ENCODE measurements at places on chromosomes 7 and 10.

GRCh38 chr7:159068893-159069448 lies 75.7 kb downstream of the VIPR2 start:
- DNase-seq: no peak

GRCh38 chr7:1289666-1290025 lies 57.0 kb downstream of the UNCX start:
- DNase-seq: no peak

DNA sequence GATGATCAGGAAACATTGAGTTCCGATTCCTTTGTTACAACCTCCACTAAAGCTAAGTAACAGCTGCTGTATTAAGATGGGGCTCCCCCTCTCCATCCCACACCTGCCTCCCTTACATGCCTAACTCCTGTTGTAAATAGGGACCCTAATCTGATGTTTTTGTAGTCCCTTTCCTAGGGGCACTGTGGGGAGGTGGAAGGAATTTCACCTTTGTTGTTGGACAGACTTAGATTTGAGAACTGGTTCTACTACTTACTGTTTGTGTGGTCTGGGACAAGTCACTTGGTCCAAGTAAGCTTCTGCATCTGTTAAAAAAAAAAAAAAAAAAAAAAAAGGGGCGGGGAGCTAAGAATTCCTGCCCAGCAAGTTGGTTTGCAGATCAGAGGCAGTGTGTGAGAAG lies 42.6 kb downstream of the KIAA1217 start:
- no peak for DNase-seq

DNA sequence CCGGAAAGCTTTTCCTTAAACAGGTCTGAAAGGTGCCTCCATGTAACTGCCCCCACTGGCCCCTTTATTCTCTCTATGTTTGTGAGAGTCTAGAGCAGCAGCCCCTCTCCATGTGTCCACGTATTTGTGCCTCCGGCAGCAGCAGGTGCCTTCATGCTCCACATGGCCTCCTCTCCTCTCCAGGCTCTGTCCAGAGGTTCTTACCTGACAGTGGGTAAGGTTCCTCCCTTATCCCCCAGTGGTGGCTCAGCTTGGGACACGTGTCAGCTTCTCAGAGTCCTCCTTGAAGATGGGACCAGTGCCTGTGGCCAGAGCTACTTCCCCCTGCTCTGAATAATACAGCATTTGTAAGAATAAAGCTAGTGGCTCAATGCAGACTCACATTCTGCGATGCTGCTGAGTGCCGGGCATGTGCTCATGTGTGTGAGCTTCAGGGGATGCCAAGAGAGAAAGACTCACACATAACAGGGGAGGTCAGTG lies 7.9 kb downstream of the CALML3 start:
- no peak for DNase-seq

GRCh38 chr7:101804967-101805366 lies 12.5 kb upstream of the CUX1 start:
- DNase-seq: no peak

GRCh38 chr7:123366626-123367025 lies 166.9 kb upstream of the SLC13A1 start:
- no peak for DNase-seq

GRCh38 chr10:6146921-6147320 lies 55.8 kb upstream of the PFKFB3 start:
- DNase-seq: no peak

DNA sequence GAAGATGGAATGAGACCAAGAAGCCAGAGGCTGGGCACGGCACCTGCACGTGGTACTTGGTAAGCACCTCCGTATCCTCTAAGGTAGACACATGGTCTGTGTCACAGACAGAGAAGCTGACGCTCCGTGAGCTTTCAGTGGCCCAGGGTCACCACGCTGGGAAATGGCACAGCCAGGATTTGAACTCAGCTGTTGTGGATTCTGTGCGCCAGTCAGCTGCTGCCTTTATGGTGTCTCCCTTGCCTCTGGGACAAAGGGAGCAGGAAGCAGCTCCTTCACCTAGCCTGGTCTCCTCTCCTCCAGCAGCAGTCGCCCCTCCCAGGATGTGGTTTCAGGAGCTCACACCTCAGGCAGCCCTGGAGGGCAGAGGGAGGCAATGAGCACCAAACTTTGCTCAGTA lies 110.8 kb downstream of the ARHGAP22 start:
- no peak for DNase-seq

- no peak for DNase-seq
These were observed 616.6 kb downstream of the XPNPEP1 start for GRCh38 chr10:109306698-109307097.

DNA sequence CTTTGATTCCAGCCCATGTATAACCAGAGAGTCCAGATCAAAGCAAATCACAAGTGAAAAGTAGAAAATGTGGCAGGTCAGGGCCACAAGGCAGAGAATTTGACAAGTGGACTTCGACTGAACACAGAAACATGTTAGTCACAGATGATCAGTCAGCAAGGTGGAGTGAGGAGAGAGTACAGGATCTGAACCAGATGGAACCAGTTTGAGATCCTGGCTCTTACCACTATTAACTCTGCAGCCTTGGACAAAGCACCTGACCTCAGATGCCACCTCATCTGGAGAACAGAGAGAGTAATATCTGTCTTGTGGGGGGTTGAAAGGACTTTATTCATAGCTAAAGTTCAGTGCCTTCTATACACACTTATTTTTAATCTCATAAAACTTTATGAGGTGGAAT lies 4.4 kb downstream of the MRLN start:
- DNase-seq: no peak

DNA sequence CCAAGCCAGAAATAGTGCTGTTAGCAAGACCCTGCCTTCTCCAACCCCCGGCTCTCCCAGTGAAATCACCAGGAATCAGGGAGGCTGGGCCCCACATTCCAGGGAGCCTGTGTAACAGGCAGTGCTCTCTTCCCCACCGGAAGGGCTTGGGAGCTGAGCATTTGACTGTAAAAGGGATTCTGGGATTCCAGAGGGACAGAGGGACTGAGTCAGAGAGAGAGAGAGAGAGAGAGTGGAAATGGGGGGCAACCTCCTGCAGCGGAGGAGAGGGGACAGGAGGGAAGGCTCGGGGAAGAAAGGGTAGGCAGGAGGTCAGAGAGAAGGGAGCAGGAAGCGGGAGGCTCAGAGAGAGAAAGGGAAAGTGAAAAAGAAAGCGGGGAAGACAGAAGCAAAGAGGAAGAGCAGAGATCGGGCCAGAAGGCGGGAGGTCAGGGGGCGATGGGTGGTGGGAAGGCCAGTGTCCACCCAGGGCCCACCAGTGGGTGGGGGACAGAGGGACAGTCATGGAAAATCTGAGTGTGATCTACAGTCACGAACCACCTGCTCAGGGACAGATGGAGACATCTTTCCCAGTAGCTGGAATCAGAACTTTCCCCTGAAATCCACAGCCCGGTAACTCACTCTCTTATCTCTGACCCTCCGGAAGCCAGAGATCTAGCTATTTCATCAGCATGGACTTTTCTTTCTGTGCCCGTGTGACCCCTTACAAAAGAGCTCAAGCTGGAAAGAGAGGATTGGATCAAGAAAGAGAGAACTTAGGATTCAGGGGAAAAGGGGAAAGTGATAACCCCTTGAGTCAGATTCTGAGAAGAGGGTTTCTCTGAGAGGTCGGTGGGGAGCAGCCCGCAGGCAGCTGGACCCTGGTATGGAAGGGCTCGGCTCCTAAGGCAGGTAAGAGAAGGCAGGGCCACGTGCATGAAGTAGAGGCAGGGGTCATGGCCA lies 4.6 kb upstream of the SERPINE1 start:
- no peak for DNase-seq

- no peak for DNase-seq
These were observed 74.7 kb upstream of the UNC5B start for GRCh38 chr10:71137701-71138100.

DNA sequence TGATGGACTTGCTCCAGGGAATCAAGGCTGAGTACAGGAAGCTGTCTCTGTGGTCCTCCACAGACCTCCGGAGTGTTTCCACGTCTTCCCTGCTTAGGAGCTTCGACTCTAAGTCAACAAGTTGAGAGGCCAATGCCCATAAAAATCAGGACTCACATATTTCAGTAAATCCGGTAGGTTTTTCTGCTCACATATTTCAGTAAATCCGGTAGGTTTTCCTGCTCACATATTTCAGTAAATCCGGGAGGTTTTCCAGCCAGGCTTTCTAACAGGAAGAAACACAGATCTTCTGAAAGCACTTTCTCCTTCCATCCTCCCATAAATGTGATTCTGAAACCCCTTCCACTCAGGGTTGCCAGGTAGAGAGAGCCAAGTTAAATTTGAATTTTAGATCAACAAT lies 340.1 kb upstream of the SHH start:
- no peak for DNase-seq

- DNase-seq: no peak
These were observed 197.1 kb downstream of the PHTF2 start for GRCh38 chr7:77995717-77996116.

DNA sequence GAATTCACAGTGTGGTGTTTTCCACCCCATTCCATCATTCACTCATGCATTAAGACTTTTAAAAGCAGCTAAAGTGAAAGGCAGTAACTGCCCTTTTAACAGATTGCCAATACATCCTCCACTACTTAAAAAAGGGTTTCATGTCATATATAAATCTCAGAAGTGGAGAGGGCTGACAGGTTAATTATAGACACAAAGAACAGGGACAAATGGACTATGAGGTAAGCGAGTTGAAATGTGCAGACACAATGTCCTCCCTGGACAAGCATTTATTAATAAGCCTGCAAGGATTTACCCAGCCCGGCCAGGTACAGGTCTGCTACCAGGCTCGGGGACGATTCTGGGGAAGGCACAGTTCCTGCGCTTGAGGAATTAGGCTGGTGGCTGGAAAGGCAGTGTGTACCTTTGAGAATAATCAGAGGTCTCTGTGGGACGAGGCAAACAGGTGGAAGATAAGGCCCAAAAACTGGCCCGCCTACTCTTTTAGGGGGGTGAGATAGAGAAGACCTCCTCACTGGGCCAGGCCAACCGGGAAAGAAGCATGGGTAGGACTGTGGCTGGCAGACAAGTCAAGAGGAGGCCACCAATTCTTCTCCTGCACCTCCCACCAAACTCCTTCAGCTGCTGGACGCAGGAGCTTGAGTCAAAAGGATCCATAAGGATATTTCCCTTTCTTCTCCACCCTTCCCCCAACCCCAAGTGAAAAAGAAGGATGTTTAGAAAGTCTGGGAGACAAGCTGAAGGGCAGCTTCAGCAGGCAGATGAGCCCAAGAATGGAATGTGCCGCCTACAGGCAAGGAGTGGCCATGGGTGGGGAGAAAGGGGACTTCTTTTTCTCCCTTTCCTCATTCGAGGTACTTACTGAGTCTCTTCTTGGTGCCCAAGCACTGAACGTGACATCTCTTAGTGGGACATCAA lies 1.5 kb downstream of the PDLIM1 start:
- no peak for DNase-seq

DNA sequence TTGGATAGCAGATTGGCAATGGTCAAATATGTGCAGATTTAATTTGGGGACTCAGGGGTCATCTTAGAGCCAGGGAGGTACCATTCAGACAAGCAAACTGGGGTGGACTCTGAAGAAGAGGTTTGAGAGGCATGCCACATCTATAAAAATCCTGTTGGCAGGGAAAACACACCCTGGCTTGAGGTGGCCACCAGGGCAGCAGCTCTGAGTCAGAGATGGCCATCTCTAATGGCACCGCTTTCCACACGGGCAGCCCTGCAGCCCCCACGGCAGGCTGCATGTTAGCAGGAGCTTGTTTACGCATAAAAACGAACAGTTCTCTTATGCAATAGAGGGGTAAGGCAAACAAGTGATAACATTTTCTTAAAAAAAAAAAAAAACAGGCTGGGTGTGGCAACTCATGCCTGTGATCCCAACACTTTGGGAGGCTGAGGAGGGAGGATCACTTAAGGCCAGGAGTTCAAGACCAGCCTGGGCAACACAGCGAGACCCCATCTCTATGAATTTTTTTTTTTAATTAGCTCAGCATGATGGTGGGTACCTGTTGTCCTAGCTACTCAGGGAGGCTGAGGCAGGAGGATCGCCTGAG lies 14.9 kb downstream of the DLG5 start:
- no peak for DNase-seq

DNA sequence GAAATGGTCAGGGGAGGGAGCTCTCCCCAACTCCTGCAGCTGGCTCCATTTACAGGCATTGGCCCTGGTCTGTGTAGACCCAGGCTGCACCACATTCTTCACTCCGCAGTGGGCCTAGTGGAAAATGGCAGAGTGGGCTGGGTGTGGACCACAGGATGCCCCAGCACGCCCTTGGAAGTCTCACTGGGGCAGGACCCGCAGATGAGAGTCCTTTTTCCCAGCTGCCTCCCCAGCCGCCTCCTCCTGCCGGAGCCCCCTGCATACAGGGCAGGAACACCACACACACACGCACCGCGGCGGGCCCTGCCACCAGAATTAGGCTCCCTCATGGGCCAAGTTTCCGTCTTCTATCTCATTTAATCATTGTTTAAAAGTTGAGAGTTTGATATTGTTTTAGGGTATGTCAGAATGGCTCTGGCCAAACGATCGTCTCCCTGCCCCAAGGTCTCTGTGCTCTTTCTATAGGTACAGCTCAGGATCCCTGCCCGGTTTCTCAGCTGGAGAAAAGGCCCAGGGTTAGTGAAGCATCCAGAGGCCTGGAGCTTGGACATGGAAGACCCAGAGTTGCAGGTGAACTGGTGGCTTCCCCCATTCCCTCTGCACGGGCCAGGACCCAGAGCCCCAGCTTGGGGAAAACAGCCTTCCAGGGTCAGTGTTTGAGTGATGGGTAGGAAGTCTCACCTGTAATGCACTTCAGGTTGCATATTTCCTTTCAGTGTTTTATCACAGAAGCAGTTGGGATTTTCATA lies 42.0 kb downstream of the ZNF467 start:
- no peak for DNase-seq

DNA sequence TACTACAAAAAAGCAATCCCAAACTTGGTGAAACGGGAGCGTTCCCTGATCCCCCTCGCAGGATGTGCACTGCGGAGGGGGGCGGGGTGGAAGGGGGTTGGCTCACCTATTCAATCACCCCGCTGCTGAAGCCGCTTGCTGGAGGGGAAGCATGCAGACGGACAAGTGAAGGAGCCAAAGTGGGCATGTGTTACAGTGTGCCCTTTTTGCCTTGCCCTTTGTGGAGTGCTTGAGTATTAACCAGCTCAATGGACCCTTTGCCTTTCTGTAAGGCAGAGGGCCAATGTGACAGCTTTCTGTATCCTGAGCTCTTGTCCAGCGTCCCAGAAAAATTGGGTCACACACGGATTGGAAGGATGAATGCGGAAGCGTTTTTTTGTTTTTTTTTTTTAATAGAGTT lies 348.9 kb upstream of the NPSR1 start:
- no peak for DNase-seq

- DNase-seq: no peak
These were observed 93.6 kb downstream of the ANK3 start for GRCh38 chr10:60296073-60296472.

- DNase-seq: no peak
These were observed 2.0 kb downstream of the CLEC5A start for GRCh38 chr7:141944811-141945210.

All from stimulated activated CD4-positive, alpha-beta T cell treated with anti-CD3 and anti-CD28 coated beads, Interleukin-1b, Interleukin-23, amount 100 ng/mL, for 1 hour (primary cell).